ENCODE measurements at places on chromosomes 16 and 17. TPM values are rescaled to one million over a fixed set of nuclear protein-coding genes. Genes with fewer than 3 reads are reported as not detected.

DNA sequence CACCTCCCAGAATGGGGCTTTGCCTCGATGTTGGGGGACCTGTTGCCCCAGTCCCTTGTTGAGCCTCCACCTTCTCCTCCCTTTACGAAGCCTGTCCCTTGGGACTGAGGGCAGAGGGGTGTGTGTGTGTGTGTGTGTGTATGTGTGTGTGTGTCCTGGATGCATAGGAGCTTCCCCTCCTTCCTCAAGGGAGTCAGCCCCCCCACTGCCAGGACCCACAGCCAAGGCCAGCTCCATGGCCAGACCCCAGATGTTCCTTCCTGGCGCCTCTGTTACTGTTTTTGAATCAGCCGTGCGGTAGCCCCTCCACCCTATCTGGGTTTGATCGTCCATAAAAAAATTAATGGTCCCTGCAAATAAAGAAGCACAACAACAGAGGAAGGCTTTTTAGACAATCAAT, 17.7 kb upstream of the DOK4 start:
- no peak for DNase-seq

GRCh38 chr17:5446786-5447185, 7.8 kb upstream of the C1QBP start:
- no peak for DNase-seq

Gene DYNLRB2
- not detected for total RNA-seq

Gene NOXO1
- not detected for total RNA-seq

Gene CACNG3
- total RNA-seq: not detected

Gene GCGR
- not detected for total RNA-seq

- no peak for DNase-seq
Observed at GRCh38 chr17:50423553-50424159, 2.4 kb upstream of the ACSF2 start.

- no peak for DNase-seq
Observed at GRCh38 chr16:89202422-89203215, 2.3 kb upstream of the SLC22A31 start.

GRCh38 chr17:351875-352420, 659 bp downstream of the RPH3AL start:
- DNase-seq: no peak

Gene IL17C
- not detected for total RNA-seq

DNA sequence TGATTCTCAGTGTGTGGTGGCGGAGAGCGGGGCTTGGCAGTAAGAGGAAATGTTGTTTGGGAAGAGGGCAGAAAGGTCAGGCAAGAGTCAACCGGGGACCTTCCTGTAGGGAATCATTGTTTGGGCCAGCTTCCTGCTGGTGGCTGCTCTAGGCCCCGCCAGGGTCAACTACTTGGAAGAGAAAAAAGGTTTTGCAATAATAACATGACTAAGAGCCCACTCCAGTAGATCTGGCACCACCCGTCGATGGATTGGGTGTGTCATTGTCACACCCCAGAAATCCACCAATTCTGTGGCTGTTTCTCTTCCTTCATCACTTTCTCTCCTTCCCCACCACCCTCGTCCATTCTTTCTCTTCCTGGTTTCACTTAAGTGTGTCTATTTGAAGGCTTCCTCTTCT, 4.2 kb upstream of the KRT24 start:
- DNase-seq: no peak

Gene SERPINF2
- total RNA-seq: 0.16 TPM

DNA sequence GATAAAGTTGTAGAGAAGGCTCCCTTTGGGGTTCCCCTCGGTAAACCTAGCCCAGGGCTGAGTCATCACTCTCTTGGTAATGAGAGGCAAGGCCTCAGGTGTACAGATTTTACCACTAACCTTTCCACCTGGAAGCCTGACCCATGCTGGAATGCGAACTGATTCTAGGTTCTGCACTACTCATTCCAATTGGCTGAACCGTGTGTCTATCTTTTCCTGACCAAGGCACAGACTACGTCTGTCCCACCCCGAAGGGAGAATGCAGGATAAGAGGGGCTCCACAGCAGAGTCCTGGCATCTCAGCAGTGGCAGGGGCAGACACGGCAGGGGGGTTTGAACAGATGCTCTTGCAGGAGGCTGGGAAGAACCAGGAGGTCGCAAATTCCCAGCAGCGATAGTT, 65.4 kb upstream of the B4GALNT2 start:
- DNase-seq: no peak

DNA sequence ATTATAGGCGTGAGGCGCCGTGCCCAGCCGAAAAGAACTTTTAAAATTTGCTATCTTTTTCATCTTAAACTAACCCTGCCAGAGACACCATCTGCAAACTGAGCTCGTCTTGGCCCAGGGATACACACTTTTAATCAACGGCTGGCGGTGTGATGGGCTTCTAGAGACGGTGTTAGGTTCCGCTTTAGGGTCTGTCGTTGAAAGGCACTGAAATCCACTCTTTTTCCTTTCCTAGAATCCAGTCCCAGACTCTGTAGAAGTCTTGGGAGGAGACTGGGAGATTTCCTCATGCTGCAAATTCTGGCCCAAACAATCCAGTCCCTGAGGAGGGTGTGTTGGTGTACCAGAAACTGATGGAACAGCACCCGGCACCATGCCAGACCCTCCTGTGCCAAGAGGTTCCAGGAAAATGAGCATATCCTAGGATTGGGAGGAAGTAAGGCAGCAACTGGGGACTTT, 52.0 kb upstream of the TEX2 start:
- no peak for DNase-seq

DNA sequence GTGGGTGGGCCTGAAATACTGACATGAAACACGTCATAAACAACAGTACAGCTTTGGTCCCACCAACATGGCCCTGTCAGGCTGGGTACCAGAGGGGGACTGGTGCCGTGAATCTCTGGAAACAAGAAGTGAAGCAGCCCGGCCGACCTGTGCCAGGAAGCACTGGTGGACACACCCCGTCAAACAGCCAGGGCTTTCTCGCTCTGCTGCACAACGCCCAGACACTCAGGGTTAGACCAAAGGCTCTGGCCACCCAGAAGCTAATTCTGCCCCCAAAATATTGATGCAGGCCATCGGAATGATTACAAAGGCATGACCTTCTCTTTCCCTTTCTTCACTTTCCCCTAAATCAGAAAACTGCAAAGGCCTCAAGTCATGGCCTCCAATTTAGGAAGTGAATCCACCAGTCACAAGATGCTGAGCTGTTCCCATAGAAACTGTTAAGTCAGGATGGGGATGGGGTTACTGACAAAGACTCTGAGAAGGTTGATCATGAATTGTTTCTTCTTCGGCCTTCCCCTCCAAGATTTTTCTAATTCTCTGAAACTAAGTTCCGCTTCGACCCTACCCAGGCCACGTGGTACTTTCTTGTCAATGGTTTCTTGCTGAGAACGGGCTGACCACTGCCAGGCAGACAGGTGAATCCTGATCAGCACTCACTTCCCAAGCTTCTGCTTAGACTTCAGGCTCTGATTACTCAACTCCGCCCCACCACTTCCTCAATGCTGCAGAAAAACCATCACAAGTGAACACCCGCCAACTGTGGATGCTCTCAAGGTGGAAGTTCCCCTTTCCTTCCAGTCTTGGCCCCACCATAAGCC, 6.7 kb downstream of the PITPNA start:
- DNase-seq: no peak

- no peak for DNase-seq
Observed at GRCh38 chr17:82445542-82445941, 5.0 kb downstream of the CYBC1 start.

GRCh38 chr17:45371414-45372324, 54.8 kb upstream of the MAP3K14 start:
- DNase-seq: peak; percentile 67

Gene PPL
- not detected for total RNA-seq

- DNase-seq: peak; percentile 66
Observed at GRCh38 chr16:4800290-4801041, 2.0 kb downstream of the ROGDI start.

Gene CDT1
- 93.2 TPM for total RNA-seq

Gene NACA2
- not detected for total RNA-seq
